M059J (cell line): ENCODE measurements at places on chromosomes 11 and 22.

DNA sequence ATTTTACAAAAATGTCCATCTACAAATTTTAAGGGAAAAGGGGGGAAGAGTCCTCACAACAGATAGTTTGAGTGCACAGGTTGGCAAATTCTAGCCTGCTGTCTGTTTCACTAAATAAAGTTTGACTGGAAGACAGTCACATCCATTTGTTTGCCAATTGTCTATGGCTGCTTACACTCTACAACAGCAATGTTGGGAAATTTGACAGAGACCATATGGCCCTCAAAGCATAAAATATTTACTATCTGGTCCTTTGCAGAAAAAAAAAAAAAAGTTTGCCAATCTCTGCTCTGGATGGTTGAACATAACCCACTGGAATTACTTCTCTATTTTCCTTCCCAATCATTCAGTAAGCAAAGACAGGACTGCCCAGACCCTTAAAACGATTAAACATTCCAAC is 88.2 kb downstream of the FCHSD2 start:
- DNase-seq, result no peak

DNA sequence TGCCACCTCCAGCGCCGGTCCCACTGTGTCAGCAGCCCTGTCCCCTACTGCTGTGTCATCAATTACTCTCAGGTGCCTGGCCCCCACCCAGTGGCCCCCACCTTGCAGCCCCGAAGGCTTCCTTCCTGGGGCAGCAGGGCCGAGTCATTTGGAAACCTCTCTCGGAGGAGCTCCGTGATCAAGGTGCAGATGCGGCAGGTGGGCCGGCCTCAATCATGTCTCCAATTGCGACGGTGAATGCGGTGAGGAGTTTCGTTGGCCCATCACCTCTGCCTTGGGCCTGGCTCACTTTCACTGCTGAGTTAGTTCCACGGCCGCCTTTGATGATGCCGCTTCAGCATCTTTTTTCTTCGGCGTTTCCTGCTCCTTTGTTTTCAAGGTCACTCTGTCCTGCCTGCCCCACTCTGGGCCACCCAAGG is 11.3 kb upstream of the CXCR5 start:
- DNase-seq, result no peak

DNA sequence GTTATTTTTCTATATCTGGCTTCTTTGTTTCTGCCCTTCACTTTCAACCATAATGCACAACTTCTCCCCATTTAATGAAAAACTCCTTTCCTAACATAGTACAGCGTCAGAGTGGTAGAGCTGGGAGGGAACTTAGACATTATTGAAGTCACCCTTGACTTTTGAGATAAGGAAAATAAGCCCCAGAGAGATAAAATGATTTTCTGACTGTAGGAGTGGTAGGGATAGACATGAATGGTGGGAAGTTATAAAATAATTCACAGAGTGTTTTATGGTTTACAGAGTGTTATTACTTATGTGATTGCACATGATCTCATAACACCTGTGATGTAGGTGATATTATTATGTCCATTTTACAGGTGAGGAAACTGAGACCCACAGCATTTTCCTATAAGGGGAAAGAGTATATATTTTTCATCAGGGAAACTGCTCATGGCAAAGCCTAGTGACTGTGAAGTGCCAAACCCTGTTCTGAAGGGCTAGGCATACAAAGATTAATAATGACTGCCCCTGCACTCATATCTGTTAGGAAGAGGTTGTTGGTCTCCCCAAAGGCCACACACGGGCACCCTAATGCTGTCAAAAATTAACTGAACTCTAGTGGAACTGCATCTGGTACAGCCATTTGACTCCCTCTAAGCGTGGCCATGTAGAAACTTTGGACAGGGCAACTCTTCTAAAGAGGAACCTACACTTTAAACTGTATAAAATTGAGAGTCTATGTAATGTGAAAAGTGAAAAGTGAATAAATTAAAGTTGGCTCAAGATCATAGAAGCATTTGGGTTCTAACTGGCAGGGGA is 61.1 kb upstream of the PICALM start:
- no peak for DNase-seq

GRCh38 chr11:12386745-12387144 is 9.4 kb downstream of the PARVA start:
- no peak for DNase-seq

DNA sequence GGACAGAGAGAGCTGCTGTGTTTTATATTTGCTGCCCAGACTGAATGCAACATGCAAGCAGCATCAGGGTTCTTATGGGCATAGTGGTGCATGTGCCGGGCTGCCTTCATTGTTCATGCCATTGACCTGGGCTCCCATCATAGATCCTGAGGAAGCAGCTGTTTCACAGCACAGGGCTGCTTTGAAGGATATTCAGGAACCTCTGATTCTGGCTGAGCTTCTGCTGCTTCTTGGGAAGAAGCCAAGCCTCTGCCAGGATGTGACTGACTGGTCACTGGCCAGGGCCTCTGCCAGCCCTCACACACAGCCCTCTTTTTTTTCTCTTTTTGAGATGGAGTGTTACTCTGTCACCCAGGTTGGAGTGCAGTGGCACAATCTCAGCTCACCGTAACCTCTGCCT is 43.3 kb downstream of the CYB5R2 start:
- peak; percentile 45 for DNase-seq

GRCh38 chr11:14386895-14387480 is 28.0 kb upstream of the RRAS2 start:
- peak; percentile 73 for DNase-seq

- DNase-seq, result no peak
Observed at GRCh38 chr22:22755778-22756100, 111.3 kb downstream of the GGTLC2 start.

GRCh38 chr22:48407256-48407955 is 1420.3 kb downstream of the BRD1 start:
- no peak for DNase-seq

DNA sequence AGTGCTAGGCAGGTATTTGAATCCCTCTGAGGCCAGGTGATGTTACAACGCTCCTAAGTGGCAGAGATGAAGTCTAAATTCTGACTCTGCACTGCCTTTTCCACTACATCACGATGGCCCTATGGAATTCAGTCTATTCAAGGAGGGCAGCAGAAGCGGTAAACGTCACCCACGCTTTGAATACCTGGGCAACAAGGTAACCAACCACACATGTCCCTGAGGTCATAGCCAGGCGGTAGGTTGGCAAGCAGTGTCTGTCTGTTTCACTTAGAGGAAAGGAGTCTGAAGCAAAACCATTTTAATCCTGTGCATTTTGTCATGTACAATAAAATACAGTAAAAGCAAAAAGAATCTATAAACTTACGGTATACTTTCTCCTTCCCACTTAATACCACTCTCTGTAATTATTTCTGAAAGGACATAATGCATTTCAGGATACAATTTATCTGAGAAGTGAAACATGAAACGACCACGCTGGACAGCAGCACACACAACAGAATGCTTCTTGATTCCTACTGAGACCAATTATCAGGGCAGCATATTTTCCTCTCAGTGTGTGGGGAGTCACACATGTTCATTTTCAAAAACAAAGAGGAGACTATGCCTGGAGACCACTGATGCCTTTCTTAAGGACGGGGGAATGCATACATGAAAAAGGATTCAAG is 51.3 kb downstream of the PRDM10 start:
- DNase-seq, result no peak

DNA sequence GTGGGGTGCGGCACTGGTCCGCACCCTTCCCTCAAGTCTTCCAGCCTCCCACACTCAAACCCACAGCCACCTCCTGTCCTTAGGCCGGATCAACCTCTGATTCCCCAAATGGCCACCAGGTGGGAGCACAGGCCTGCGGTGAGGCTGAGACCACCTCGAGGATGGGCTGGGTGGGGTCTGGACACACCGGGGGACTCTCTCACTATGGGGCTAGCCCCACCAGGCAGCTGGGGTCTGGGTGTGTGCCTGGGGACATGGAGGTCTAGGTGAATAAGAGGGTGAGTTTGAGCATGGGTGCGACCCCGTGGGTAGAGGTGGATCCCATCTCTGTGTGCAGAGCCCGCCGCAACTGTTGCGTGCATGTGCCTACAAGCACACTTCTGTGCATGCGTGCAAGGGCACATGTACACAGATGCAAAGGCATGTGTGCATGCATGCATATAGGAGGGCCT is 32.6 kb downstream of the MYO18B start:
- no peak for DNase-seq

- no peak for DNase-seq
Observed at GRCh38 chr11:8013833-8014232, 26.7 kb downstream of the EIF3F start.

DNA sequence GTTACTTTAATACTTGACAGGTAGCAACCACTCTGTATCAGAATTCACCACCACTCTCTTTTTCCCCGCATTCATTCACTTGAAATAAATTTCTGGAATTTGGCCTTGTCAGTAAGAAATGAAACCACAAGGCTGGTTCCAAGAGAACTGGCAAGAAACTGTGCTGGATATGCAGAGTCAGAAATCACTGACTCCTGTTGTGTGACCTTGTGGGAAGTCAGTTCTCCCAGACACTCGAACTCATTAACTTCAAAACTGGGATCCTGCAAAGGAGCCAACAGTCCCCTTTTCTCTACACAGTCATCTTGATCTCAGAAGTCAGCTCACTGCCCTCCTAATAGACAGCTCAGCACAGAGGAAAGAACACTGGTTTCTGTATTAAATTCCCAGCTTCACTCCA is 142.7 kb downstream of the LRRC4C start:
- DNase-seq, result peak; percentile 34

DNA sequence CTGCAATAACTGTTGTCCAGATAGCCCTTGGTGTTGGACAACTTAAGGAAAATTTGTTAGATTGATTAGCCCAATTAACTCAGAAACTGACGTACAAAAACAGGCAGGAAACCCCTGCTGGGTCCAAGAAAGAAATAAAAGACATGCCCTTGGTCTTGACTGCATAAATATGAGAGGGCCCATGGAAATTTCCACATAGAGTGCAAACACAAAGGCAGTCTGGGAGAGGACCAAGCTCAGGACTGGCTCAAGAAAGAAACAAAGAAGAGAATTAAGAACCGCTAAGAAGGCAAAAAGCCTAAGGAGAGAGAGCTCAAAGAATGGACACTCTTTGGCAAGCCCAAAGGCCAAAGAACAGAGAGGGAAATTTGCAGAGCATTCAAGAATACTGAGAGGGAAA is 1243.9 kb downstream of the LRRC4C start:
- DNase-seq, result no peak

DNA sequence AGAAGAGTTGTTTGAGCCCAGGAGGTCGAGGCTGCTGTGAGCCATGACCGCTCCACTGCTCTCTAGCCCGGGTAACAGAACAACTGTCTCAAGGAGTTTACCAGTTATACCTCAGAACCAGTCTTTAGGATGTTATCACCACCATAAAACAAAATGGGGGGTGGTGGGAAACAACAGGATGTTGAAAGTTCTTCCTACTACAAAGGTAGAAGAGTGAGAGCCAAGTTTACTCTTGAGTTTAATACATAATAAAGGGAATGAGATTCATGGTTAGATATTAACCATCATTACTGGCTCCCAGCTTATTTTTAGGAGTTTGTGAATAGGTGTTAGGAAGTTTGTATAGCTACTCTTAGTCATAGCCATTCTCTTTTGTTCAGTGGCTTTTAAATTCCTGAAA is 78.8 kb upstream of the HORMAD2 start:
- no peak for DNase-seq

DNA sequence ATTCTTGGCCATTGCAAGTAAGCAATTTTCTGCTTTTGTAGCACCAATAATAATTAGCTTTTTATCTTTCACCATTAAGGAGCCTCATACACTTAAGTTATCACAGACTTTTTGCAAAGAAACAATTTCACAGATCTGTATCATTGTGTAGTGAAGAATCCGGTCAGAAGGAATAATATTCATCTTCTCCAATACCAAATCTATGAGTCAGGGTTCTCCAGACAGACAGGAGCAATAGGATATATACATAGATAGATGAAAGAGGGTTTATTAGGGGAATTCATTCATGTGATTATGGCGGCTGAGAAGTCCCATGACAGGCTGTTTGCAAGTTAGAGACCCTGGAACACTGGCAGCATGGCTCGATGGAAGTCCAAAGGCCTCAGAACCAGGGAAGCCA is 82.9 kb upstream of the UBASH3B start:
- no peak for DNase-seq

- DNase-seq, result peak; percentile 55
Observed at GRCh38 chr11:64007160-64007628, 21.0 kb downstream of the OTUB1 start.

DNA sequence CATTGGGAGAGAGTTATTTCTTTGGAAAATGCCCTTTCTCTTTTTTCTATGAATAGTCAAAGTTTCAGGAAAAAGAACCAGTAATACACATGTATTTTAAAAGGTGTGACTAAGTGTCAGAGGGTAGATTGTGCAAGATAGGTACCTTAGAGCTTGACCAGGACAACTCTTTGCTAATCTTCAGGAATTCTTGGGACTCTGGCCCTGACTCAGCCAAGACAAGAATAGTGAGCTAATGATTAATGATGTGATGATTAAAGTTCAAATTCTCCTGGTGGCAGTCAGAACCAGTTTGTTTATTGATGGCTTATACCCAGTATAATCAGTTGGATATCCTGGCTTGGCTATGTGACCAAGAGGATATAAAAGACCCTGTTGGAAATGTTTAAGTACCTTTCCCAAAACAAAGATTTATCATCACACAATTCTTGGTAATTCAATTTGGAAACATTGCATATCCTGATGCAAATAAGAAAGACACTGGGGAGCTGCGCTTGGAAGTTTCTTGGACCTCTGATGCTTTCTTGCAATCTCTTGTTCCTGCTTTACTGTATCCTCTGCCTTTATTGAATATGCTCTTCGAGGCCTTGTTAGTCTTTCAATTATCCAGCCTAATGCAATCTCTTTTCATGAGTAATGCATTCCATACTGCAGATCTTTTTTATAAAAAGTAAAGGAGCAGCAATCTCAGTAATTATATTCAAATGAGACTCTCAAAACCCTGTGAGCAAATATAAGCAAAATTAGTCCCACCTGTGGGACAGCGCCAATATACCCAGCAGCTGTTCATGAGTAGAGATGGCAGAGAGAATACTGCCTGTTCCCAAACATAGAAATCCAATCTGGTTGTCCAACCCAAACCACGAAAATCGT is 48.0 kb upstream of the CEP126 start:
- peak; percentile 89 for DNase-seq

GRCh38 chr11:27239305-27239942 is 123.6 kb downstream of the CCDC34 start:
- DNase-seq, result no peak

- DNase-seq, result no peak
Observed at GRCh38 chr22:47376322-47376700, 613.9 kb downstream of the TBC1D22A start.

- peak; percentile 75 for DNase-seq
Observed at GRCh38 chr22:46592390-46592872, 27.8 kb upstream of the GRAMD4 start.
